ENCODE measurements at places on chromosomes 6 and 20.

DNA sequence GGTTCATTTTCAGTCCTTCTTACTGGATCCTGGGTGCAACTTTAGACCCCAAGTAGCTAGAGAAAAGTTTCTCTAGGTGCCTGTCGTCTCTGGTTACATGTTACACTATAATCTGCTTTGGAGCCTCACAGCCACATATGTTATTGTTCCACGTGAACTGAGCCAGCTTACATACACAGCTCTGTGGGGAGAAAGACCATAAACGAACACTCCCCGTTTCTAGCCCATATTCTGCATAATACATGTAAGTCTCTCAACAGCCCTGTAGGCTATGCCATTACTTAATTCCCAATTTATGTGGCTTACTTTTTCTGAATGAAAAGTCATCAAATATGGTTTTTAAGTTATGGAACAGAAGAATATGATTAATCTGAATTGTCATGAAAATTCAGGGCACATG lies 233.8 kb downstream of the BCKDHB start:
- no peak for DNase-seq

- DNase-seq, result no peak
These were observed 378.1 kb downstream of the RNGTT start for GRCh38 chr6:88585276-88585692.

DNA sequence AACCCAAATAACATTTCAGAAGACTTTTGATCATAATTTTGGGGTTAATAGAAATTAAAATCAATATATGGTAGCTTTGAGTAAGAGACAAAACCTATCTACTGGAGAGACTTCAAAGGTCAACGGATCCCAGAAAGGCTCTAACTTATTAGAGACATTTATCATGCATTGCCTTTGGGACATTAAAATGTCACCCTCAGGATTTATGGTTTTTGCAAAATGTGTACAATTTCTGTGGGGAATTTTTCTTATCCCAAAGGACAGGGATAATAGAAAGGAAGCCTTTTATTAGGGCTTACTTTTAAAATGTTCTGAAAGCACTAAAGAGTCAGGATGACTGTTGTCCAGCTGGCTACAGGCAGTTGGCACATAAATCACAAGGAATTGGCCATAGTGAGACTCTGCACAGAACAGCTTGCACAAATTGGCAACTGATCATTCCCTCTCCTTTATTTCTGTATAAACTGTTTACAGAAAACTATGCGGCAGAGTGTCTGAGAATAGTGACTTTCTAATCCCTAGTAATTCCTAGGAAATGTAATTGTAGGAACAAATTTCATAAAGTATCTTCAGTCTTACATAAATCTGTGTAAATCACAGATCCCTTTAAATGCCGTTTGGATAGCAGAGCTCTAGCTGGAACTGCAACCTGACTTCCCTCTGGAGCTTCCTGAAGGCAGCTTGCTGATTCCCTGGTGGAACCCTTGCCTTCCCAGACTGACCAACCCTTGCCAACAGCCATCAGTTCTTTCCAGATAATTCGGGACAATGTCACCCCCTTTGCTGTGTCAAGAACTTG lies 201.1 kb upstream of the PREP start:
- no peak for DNase-seq

GRCh38 chr20:56893226-56893917 lies 264.3 kb downstream of the TFAP2C start:
- no peak for DNase-seq

DNA sequence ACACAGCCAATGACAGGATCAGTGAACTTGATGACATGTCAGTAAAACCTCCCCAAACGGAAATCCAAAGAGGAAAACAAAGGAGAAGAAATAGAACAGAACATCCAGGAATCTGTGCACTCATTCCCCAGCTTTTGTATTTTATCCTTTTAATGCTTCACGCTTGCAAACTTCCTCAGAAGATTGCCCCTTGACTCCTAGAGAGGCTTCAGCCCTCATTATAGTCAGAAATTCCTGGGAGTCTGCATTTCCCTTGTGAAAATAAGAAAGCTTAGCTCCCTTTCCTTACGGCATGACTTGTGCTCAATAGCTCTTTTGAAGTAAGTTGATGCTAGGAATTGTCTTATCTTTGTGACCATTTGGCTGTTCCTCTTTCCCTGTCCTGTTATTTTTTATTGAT lies 313.6 kb upstream of the OPRM1 start:
- DNase-seq, result no peak

GRCh38 chr20:22333885-22334545 lies 250.4 kb downstream of the FOXA2 start:
- DNase-seq, result peak; percentile 45

GRCh38 chr6:46610862-46611553 lies 41.6 kb downstream of the CYP39A1 start:
- no peak for DNase-seq

DNA sequence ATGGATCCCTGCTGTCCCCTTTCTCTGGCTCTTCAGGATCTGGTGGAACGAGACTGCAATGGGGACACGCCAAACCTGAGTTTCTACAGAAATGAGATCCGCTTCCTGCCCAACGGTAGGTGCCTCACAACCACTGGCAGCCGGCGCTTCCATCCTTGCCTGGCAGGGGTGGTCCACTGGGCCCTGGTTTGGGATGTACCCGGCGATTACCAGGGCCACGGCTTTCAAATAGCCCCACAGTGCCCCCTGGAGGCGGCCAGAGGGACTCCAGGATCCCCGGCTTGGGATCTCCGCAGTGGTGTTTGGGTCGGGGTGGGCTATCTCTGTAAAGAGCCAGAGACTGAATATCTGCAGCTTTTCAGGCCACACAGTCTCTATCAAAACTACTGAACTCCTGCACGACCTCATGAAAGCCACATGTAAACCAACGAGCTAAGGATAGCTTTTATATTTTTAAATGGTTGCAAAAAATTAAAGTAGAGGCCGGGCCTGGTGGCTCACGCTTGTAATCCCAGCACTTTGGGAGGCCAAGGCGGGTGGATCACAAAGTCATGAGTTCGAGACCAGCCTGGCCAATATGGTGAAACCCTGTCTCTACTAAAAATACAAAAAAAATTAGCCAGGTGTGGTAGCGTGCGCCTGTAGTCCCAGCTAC lies 3.7 kb downstream of the OGFR start:
- DNase-seq, result peak; percentile 85

DNA sequence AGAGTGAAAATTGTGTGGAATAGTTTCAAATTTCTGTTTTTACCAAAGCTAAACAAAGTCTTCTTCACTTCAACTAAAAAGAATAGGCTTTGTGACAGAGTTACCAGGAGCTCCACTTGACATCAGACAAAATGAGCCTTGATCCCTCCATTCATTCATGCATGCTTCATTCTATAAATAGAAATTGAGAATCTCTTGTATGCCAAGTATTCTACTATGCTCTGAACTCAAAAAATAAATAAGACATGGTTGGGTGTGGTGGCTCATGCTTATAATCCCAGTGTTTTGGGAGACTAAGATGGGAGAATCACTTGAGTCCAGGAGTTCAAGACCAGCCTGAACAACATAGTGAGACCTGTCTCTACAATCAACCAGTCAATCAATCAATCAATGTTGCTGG lies 236.6 kb upstream of the FAM83B start:
- DNase-seq, result no peak

DNA sequence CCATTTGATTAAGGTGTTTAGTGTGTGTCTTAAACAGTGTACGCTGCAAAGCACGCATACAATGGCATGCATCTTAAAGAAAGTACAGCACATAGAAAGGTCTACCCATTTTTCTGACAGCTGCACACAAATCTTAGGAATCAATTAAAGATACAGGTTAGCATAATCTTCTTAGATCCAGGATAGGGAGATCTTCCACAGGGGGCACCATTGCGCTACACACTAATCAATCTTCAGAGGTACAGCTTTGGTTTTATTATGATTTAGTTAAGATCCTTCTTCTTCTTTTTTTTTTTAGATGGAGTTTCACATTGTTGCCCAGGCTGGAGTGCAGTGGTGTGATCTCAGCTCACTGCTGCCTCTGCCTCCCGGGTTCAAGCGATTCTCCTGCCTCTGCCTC lies 63.7 kb upstream of the BEND3 start:
- no peak for DNase-seq

DNA sequence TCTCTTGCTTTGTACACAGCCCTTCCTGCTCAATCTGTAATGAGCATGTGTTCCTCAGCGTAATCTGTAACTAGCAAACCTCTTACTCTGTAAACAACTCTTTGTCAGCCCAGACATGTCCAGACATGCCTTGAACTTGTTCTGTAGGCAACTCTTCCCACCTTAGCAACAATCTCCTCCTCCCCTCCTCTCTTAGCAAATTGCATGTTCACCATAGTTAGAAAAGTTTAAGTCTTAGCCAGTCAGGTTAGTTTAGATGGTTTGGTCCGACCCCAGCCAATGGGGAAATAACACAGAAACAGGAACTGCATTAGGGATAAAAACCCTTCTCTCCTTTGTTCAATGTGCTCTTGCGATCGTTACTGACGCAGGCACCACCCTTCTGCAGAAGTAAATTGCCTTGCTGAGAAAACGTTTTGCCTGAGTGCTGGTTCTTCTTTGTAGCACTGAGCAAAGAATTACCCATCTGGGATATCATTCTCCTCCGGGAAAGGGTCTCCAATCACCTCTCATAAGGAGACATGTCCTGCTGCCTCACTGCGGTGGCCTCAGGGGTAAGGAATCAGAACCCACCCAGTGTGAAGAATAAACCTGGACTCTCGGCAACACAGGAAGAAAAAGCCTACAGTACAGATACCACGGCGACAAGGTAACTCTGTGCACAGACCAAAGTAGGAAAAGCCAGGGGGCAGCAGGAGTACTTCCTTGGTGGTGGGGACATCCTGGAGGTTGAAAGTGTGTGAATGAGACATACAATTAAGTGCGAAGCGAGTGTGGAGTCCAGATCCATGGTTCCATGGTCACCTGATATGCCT lies 26.2 kb downstream of the PLN start:
- DNase-seq, result no peak

DNA sequence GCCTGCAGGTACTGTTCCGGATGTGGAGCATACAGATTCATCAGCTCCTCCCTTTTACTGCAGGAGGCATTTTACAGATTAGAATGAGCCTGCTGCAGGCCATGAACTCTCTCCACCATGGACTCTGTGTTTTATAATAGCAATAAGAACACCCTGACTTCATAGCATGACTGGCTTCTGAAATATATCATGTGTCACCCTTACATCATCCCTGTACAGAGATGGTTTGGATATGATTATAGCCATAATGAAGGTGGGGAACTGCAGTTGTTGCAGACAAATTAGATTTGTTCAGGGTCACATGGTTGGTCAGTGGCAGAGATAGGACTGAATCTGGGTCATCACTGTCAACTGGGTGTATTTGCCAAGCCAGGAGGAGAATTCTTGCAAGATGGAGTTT lies 100.7 kb downstream of the FOXO3 start:
- no peak for DNase-seq

GRCh38 chr6:163282672-163283071 lies 131.8 kb upstream of the QKI start:
- DNase-seq, result no peak

GRCh38 chr6:20034408-20034769 lies 177.9 kb downstream of the MBOAT1 start:
- no peak for DNase-seq

DNA sequence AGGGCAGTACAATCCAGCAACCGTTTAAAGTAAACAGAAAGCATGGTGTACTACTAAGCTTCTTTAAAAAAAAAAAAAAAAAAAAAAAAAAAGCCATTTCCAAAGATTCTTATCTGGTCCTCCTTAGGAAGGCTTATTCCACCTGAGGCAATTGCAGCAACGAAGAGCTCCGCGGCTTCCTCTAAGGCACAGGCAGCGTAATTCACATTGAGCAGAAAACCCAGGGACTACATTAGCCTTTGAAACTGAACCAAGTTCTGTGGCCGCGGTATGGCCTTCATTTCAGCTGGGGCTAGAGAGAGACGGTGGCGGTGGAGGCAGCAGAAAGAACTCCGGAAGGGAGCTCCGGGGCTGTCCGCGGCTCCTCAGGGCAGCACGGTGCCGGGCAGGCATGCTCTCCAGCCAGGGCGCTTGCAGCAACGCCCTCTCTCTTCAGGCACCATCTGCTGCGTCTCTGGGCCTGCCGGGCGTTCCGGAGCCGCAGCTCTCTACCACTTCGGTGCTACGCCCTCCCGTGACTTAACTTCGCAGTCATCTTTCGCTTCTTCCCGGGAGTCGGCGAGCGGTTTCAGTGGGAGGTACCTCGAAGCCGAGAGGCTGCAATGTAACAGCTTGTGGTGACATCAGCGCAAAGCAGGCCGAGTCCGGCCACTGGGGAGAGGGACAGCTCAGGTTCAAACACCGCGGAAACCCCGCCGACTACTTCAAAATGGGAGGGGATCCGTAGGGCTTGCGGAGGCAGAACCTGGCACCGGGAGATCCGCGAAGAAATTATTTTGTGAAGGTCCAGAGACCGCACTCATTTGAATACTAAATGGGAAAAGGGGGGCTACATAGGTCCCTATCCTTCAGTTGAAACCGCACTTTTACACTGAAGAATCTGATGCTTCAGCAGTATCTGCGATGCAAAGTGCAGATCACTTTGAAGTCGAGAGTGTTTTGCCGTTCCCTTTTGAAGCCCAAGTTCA lies 100.0 kb downstream of the DST start:
- DNase-seq, result peak; percentile 85

DNA sequence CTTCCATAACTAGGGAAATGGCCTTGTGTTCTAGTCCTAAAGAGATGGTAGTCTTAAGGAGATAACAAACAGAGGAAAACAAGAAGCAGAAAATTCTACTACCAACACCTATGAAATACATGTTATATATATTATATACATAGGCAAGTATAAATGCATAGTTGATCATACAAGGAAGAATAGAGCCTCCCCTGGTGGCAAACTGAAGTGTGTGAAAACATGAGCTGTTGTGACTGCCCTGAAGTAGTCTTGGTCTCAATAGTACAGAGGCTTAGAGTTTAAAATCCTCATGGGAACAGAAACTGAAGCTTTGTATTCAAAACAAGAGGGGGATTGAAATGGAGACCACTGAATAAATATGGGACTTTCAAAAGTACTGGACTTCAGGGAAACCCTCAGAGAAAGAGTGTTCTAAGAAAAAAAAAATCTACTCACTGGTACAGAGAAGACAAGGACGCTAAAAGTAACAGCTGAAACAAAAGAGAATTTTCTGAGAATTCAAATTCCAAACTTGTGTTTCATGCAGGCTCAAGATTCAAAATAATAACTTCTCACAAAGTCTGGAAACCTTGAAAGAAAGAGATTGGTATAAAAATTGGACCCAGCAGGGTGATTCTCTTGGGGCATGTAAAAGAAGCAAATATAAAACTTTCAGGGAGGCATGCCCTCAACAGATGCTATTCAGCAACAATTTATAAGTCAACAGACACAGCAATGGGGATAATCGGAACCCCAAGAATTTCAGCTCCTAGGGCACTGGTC lies 59.7 kb upstream of the SAMD3 start:
- no peak for DNase-seq

- no peak for DNase-seq
These were observed 311.7 kb downstream of the HIVEP2 start for GRCh38 chr6:142633317-142633716.

DNA sequence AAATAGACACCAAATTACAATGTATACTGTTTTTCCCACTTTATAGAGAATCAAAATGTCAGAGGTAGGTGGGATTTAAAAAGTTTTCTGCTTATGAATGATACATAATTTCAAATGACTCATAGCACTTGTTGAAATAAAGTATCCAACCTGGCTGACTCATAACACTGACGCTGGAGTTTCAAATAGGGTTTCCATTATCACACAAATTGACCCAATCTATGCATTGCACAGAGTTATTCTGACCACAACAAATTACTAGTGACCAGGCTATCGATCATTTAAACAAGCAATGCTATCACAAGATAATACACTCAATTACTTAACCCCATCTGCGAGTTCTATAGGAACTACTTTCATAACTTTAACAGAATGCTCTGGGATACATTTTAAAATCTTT lies 31.9 kb upstream of the PRELID3B start:
- no peak for DNase-seq
